ENCODE measurements at places on chromosomes 6 and 20. TPM values are rescaled to one million over a fixed set of nuclear protein-coding genes. Genes with fewer than 3 reads are reported as not detected.

LPIN3 gene
- total RNA-seq: 7.9 TPM

TMC2 gene
- total RNA-seq: not detected

UBD gene
- total RNA-seq: not detected

NKX2-2 gene
- not detected for total RNA-seq

CST7 gene
- total RNA-seq: not detected

SCRT2 gene
- total RNA-seq: not detected

ARMC12 gene
- total RNA-seq: under 0.01 TPM

TREM2 gene
- not detected for total RNA-seq

CALHM5 gene
- 17.2 TPM for total RNA-seq

APCDD1L gene
- total RNA-seq: 7.3 TPM

BIRC7 gene
- total RNA-seq: under 0.01 TPM

PPP1R3G gene
- 8.7 TPM for total RNA-seq

TUBB1 gene
- total RNA-seq: not detected

Data from regular cardiac myocyte (primary cell).